ENCODE measurements at places on chromosomes 7 and 10. TPM values are rescaled to one million over a fixed set of nuclear protein-coding genes. Genes with fewer than 3 reads are reported as not detected.

Gene SVOPL
- total RNA-seq: not detected

Gene UPK3BL2
- total RNA-seq: 1.7 TPM

Gene ANXA8
- 1.4 TPM for total RNA-seq

Gene NET1
- 8.8 TPM for total RNA-seq

Gene NUTM2B
- total RNA-seq: 0.37 TPM

Gene NPSR1
- not detected for total RNA-seq

Gene FBXO24
- 0.28 TPM for total RNA-seq

Gene IDE
- total RNA-seq: 25.5 TPM

Gene SH2D4B
- not detected for total RNA-seq

Gene TEX36
- total RNA-seq: not detected

Gene KIAA1549
- total RNA-seq: 1.4 TPM

Gene SORCS3
- not detected for total RNA-seq

Gene CDC14C
- total RNA-seq: not detected

Gene ZNF138
- total RNA-seq: 3.4 TPM

Gene GPNMB
- total RNA-seq: 58.6 TPM

Gene MTERF1
- total RNA-seq: 5.8 TPM
